ENCODE measurements at places on chromosomes 2 and 18.

DNA sequence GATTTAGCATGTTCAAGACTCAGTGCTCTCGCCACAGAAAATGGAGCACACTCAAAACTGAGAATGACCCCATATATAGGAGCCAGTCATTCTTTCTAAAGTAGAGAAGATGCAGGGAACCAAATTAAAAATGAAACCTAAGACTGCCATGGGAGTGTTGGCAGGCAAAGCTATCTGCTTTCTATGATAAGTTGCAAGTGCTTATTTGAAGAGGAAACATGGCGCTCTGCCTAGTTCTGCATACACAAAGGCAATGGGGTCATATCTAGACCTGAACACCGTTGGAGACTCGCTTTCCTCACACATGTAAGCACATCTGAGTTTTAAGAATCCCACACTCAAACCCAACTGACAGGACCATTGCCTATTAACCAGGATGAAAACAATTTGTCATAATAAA is 292.5 kb downstream of the ALK start:
- DNase-seq: no peak

DNA sequence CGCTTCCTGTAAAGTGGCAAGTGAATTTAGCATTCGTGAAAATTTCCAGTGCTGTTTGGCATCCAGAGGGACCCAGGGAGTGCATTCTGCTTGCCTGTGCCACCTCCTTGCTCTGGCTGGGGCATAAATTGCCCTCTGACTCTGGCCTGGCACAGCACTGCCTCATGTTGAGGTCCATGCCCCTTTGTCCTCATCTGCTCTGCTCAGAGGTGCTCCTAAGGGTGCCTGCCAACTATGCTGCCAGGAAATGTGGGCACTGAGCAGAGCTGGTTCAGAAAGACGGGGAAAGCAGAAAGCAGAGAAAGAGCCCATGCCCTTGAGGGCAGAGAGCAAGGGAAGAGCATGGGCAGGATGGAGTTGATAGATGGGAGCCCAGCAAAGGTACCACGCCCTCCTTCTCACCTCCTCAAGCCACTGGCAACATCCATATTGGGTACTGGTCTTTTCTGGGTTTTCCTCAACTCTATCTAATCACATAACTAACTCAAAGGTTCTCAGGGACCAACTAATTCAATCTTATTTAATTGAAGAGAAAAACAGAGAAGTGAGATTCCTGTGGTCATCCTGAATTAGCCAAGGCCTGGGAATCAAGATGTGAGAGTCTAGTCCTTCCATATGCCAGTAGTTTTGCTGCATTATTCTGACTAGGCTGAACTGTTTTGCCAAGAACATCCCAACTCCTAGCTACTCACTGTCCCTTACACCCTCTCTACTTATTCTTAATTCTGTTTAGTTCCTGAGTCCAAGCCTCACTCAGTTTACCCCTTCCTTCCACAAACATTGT is 441.5 kb upstream of the TNP1 start:
- DNase-seq: no peak

DNA sequence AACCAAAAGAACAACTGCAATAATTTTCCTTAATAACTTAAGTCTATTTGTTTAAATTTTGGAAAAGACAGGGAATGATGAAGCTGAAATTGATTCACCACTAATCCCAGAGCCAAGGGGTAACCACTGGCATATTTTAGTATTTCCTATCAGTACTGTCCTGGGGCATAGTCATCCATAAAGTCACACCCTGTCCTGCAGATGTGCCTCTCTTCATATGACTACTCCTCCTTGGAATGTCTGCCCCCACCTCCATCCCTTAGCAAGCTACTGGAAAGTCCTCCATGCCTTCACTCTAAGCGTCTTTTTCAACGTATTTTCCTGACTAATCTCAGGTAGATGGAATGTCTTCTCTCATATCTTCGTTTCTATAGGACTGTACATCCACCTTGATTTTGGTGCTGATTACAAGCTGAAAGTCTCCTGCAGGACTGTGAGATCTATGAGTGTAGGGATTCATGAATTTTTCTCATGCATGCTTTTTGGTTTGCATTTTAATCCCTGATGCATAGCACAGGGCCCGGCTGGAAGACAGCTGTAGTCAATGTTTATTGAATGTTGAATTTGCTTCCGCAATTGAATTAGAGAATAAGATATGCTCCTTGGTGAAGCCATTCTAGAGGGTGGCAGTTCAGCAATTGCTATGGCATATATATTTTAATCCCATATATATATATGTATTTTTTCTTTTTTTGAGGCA is 85.6 kb downstream of the MOGAT1 start:
- no peak for DNase-seq

DNA sequence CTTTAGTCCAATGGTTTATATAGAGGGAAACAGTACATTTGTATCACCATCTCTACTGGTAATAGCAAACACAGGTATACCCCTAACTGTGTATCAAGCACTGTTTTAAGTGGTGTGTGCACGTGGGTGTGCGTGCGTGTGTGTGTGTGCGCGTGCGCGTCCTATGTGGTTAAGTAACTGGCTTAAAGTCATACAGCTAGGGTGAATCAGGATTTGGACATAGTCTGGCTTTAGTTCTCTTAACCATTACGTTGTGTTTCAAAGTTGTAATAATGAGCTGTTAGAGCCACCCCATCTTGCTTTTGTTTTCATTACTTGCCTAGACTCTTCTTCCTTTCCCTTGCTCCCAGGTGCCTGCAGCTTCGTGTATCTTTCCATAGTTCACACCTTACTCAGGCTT is 2.1 kb downstream of the HADHB start:
- DNase-seq: no peak
